ENCODE measurements at places on chromosomes 7 and 10.
A peak's percentile ranks its signal among the peaks of the same experiment; 100 is the strongest.

GRCh38 chr10:30861221-30861620 is 170.4 kb downstream of the ZNF438 start:
- no peak for DNase-seq

GRCh38 chr10:126317751-126318150 is 70.5 kb downstream of the ADAM12 start:
- no peak for DNase-seq

DNA sequence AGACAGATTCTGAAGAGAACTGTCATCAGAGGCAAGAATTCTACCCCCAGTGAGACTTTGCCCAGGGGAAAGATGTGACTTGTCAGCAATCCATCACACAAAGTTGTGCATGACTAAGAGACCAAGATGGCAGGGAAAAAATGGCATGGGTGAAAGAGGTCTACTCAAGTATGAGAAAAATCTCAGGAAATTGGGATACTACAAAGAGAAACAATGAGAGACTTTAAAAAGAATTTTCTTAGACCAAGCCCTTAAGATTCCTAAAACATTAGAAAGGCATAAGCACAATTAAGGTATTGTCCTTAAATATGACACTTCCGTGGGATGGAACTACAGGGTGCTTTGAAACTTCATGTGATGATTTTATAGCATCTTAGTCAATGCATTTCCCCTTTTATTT is 45.6 kb upstream of the PDE1C start:
- DNase-seq = no peak

GRCh38 chr7:150830937-150831336 is 21.4 kb upstream of the AOC1 start:
- peak; percentile 30 for DNase-seq

GRCh38 chr7:54904986-54905385 is 113.8 kb upstream of the EGFR start:
- no peak for DNase-seq

DNA sequence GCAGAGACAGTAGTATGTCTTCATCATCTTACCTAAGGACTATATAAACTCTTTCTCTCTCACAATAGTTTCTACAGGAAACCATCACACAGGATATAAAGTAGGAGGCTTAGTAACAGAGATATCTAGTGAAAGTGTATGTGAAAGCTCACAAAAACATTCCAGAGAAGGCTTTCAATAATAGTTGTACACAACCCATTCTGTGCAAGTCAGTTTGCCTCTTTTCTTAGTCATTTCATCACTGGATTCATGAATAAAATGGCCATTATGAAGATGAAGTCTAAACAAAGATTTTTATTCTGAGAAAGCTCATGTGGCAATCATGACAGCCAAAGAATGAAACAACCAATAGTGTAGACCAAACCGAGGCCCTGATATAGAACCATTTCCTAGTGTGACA is 178.8 kb downstream of the GNAT3 start:
- no peak for DNase-seq

GRCh38 chr10:85542936-85543730 is 823.5 kb downstream of the GRID1 start:
- DNase-seq = no peak

GRCh38 chr7:137454767-137455166 is 111.2 kb upstream of the PTN start:
- DNase-seq = no peak

- DNase-seq = no peak
Observed at GRCh38 chr7:55271661-55272060, 93.5 kb upstream of the LANCL2 start.

- no peak for DNase-seq
Observed at GRCh38 chr10:96700374-96701099, 19.8 kb downstream of the PIK3AP1 start.

GRCh38 chr10:17590969-17591645 is 26.1 kb downstream of the HACD1 start:
- no peak for DNase-seq

DNA sequence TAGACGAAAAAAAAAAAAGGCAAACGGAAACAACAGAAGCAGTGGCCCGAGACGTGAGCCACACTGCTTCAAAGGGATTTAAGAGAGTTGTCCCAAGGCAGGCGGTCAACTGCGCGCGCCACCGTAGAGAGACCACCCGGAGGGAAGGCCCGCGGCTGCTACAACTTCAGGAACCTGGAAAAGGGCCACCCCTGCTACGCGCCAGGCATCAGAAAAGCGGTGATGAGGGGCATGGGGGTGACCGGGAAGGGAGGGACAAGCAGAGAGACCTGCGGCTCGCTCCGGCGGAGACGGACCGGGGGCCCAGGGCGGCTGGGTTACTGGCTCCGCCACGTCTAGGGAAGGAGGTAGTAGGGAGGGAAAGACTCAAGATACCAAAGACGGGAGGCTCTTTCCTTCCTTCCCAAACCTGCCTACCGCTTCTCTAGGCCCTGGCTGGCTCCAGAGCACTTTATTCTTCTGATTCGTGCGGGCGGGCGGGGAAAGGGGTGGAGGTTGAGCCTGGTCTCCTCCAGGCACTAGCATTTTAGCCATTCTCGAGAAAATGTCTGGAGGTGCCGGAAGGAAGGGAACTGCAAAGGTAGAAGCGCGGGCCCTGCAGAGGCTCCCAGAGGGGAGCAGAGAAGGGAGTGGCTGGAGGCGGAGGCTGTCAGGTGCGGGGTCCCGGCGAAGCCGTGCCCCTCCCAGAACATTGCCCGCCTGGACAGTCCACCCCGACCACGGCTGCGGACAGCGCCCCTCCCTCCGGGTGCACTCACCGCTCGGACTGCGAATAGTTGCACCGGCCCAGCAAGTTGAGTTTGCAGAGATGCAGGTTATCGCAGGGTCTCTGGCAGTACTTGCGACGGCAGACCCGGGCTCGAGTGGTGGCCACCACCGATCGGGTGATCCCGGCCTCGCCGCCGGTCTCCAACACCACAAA is 993 bp downstream of the ZC3HAV1 start:
- DNase-seq = no peak

DNA sequence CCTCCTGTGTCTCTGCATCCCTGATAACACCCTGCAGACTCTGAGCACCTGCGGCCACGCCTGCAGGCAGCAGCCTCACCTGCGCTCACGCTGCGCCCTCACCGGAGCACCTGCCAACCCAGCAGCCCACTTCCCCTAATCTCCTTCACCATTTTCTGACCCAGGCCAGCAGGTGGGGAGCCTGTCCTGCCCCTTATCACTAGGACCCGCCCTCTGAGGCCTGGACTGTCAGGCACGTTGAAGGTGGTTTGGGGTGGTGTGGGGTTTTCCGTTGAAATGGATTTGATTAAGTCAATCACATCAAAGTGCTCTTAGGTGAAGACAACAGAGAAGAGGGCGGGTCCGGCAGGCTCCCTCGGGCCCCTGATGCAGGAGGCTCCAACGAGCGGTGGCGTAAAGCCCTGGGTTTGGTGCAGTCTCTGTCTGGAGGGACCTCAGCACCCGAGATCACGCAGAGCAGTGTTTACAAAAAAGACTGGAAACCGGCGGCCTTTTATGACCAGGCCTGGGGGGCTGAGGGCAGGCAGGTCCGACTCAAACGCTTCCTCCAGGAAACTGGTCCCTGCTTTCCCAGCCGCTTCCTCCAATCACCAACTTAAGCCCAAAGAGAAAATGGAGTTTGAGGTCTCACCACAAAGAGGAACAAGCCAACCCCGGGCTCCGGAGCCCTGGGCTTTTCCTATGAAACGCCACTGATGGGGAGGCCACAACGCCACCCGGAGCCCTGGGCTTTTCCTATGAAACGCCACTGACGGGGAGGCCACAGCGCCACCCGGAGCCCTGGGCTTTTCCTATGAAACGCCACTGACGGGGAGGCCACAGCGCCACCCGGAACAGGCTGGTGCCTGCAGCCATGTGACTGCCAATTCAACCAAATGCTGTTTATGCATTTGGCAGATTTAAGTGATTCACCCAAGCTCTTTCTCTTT is 45.5 kb downstream of the DPYSL4 start:
- DNase-seq = no peak

- DNase-seq = no peak
Observed at GRCh38 chr10:100828738-100829096, 83.3 kb downstream of the PAX2 start.

DNA sequence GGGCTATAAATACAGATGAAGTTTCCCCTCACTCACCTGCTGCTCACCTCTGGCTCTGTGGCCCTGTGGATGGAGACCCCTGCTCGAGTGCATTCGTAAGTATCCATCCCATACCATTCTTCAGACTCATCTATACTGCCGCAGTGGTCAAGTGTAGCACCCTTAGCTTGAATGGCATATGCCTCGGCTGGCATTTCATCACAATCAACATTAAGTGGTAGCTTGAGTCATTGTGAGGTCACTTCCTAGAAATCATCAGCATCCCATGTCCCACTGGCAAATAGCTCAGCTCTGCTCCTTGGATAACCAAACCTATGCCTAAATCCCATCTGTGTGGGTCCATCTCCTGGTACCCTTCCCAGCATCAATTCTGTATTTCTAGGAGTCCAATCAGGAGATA is 38.2 kb downstream of the MDH2 start:
- no peak for DNase-seq

DNA sequence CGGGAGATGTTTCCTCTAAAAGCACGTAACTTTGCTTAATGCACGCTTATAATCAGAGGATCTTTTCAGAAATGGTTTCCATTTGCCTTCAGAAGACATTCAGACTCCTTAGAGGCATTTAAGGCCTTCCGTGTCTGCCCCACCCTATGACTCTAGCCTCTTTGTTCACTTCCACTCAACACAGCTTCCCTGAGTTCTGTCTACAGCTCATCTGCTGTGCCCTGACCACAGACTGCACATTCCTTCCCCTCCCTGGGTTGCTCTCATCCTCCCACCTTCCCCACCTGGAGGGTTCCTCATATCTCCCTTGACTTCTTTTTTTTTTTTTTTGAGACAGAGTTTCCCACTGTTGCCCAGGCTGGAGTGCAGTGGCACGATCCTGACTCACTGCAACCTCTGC is 16.6 kb downstream of the FBH1 start:
- DNase-seq = no peak

DNA sequence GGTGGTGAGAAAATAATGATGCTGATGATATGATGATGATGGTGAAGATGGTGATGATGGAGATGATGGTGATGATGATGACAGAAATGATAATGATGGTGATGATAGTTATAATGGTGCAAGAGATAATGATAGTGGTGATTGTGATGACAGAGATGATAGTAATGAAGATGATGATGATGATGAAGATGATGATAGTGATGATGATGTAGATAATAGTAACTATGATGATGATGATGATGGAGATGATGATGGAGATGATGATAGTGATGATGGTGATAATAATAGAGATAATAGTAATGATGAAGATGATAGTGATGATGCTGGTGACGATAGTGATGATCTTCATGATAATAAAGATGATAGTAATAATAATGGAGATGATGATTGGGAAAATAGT is 22.2 kb downstream of the ABCA13 start:
- DNase-seq = no peak

DNA sequence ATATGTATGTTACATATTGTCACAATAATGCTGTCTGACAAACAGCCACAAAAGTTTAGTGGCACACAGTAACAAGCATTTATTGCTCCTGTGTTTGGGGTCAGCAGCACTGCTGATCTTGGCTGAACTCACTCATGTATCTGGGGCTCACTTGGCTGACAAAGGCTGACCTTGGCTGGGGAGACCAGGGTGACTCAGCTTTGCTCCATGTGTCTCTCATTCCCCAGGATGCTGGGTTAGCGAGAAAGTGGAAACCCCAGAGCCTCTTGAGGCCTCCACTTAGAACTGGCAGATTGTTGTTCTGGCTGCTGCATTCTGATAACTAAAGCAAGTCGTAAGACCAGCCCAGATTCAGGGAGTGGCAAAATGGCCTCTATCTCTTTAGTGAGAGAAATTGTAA is 217.3 kb upstream of the HABP2 start:
- DNase-seq = no peak

- DNase-seq = no peak
Observed at GRCh38 chr7:66142996-66143395, 28.3 kb downstream of the CRCP start.

GRCh38 chr7:78092331-78092730 is 293.8 kb downstream of the PHTF2 start:
- no peak for DNase-seq

GRCh38 chr10:91562839-91563581 is 69.9 kb downstream of the PPP1R3C start:
- no peak for DNase-seq

GRCh38 chr10:12121673-12122072 is 7.8 kb upstream of the SEC61A2 start:
- no peak for DNase-seq

DNA sequence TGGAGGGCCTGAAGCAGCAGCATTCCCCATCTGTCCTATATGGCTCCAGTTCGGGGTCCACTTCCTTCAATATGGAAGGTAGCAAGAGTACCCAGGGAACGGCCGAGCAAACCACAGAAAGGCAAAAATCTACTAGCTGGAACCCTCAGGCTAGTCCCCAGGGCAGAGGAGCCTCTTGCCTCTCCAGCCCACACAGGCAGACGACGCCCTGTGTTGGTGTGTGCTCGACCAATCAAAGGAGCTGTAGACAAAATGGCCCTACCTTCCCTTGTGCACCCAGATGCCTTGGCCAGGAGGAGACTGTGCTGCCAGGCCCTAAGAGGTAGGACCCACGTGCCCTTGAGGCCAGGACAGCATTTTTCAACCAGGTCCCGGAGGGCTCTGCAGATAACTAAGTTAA is 91.5 kb downstream of the FAM53B start:
- DNase-seq = no peak

- DNase-seq = no peak
Observed at GRCh38 chr10:50216894-50217293, 34.4 kb downstream of the ASAH2 start.

DNA sequence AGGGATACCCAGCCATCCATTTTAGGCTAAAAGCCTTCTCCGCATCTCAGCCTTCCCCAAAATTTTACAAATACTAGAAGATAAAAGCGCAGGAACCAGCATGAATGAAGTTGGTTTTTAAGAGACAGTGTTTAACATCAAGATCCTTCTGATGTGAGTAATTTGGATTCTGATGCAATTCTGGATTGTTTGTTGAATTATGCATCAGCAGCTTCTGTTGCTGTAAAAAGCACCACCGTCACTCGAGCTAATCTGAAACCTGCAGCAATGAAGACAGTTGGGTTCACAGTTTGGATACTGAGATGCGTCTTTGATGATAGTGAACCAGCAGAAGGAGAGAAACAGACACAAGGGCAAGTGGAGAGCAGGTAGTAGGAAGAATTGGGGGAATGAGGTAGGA is 179.2 kb downstream of the PLXNA4 start:
- no peak for DNase-seq

- no peak for DNase-seq
Observed at GRCh38 chr10:132677473-132678227, 108.3 kb downstream of the NKX6-2 start.

GRCh38 chr10:22005763-22006162 is 2.2 kb upstream of the DNAJC1 start:
- no peak for DNase-seq

- no peak for DNase-seq
Observed at GRCh38 chr7:128302139-128302538, 41.6 kb downstream of the RBM28 start.

- DNase-seq = no peak
Observed at GRCh38 chr7:7175075-7175695, 7.2 kb upstream of the C1GALT1 start.

Measured in DMS 273 treated with DMSO at 0.1 percent for 48 hours (cell line).